ENCODE measurements at places on chromosomes 16 and 17.

DNA sequence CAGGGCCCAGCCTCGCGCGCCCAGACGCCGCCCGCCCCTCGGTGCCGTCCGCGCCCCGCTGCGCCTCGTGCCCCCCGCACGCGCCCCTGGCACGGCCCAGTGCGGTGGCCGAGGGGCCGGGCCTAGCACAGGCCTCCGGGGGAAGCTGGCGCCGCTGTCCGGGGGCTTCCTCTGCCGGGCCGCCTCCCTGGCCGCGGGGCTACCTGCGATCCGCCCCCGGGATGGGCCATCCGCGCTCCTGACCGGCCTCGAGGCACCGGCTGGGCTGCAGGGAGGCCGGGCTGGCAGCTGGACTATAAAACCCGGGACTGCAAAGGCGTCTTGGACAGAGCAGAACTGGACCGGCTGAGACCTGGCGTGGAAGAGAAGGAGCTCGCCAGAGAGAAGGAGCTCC, 783 bp downstream of the BHLHA9 start:
- DNase-seq, result no peak

DNA sequence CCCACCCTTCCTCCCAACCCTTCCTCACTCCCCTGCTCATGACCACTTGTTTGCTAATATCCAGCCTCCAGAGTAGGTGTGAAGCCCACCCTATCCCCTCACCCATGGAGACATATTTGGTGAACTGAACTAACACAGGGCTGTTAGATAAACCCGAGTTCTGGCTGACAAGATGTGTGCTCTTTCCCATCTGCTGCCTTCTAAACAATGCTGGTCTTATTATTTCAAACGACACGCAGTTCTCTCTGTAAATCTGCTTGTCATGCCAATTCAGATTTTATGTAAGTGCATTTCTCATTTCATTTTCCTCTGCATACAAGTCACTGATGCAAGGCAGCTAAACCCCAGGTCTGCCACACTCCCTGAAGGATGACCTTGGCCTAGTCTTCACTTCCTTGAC, 343.0 kb upstream of the CDH5 start:
- DNase-seq, result no peak

- peak; percentile 94 for DNase-seq
Measured at GRCh38 chr17:8187517-8188262, 2.3 kb downstream of the BORCS6 start.

- no peak for DNase-seq
Measured at GRCh38 chr16:49562228-49562627, 188.6 kb downstream of the C16orf78 start.

- no peak for DNase-seq
Measured at GRCh38 chr16:75247249-75247648, 4.2 kb downstream of the BCAR1 start.

DNA sequence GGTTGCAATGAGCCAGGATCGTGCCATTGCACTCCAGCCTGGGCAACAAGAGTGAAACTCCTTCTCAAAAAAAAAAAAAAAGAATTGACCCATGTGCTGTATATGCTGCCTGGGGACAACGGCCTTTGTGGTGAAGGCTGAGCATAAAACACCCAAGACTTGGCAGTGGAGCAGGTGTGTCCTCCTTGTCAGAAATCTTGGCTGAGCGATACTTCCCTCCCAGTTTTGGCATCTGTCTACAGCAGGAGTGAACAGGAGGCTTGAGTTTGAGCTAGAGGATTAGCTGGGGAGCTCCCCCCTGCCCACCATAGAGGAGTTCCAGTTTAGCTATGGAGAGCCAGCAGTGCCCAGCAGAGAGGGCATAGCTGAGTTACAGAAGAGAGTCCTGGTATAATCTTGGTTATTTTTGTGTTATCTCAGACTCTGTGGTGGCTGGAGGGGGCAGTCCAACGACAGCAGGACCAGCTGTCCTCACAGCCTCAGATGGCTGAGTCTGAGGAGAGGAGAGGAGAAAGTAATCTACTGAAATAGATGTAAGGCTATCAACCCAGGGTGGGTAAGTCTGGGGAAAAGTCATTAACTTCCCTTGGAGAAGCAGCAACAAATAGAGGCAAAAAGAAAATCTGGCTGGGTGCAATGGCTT, 18.4 kb downstream of the SP2 start:
- no peak for DNase-seq

GRCh38 chr17:59510611-59511010, 54.8 kb upstream of the DHX40 start:
- DNase-seq, result no peak

DNA sequence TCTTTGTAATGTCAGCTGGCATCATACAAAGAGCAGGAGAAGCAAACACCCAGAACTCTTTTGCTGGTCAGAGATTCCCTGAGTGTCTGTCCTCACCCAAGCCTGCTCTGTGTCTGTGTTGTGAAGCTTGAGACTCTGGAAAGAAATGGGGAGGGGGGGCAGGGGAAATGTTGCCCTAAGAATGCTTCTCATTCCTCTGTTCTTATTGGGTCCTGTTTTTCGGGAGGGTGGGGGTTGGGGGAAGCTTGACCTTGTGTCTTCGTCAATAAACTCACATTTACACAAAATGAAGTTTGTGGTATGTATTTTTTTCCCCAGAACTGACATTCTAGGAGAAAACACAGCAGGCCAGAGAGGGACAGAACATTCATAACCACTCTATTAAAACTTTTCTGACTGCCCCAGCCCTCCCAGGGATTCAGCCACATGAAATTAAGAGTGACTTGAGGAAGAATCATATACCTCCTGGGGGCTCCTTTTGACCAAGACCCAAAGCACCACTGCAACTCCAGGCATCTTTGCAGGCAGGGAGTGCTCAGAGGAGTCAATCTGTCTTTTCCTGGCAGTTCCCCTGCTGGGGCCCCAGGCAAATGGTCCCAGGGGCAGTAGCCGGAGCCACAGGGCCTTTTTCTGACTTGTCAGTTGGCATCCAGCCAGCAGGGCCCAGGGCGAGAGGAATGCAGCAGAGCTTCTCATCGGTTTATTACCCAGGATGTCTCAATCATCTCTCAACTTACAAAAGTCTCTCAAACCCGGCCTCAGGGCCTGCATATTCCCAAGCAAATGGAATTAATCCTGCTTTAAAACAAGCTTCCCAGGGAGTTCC, 5.1 kb upstream of the RASL10B start:
- DNase-seq, result no peak

All from activated CD4-positive, alpha-beta T cell treated with anti-CD3 and anti-CD28 coated beads for 24 hours (primary cell).